ENCODE measurements at places on chromosomes 12 and 14.

DNA sequence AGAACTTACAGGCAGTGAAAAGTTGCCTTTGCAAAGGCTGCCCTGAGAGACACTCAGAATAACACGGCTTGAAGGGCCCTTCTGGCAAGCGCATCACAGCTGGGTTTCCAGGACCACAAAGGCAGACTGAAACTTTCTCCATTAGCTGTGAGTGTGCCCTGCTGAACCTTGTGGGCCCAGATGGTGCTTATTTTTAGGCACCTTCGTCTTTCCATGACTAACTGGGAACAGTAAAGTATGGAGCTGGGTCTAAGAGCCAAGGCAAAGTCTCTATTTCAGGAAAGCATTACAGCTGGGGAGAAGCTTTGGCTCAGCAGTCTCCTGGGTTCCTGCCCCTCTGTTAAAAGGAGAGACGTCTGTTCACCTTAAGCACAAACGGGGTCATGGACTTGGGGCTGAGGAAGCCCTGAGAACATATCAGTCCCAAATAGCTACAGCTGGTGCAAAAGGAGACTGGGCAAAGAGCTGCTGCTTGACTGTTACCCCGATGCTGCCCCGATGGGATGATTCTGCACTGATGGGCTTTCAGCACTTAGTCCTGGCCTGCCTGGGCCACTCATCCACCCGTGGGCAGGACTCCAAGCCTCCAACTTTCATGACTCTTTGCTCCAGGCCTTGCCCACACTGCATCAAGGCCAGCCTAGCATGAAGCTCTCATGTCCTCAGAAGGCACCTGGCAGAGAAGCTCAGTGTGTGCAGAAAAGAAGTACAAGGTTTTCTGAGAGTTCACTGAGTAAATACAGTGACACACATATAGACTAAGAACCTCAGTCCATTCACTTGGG lies 248.3 kb downstream of the PHLDA1 start:
- DNase-seq, result no peak

GRCh38 chr12:14935031-14935430 lies 3.3 kb downstream of the ERP27 start:
- no peak for DNase-seq

DNA sequence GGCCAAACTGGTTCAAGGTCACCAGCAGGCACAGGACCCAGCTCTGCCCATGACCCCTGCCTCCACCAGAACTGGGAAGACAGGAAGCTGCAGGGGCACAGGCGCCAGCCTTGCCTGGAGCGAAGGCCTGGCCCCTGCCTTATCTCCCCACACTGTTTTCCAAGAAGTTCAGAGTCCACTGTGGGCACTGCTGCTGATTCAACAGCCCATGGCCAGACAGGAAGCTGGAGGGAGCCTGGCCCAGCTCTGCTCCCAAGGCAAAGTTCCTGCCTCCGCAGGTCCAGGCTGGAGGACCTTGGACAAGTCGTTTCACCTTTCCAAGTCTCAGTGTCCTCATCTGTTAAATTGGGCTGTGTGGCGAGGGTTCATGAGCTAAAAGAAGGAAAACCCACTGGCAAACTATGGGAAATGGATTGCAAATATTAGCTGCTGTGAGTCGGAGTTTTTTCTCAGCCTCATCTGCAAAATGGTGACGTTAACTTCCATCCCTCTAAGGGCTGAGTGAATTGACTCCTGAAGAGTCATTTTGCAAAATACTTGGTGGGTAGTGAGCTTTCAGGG lies 1.2 kb downstream of the PHETA1 start:
- DNase-seq, result peak; percentile 79

GRCh38 chr12:2282318-2282717 lies 229.5 kb downstream of the CACNA1C start:
- DNase-seq, result peak; percentile 22

- DNase-seq, result no peak
Observed at GRCh38 chr14:25062022-25062321, 12.0 kb upstream of the STXBP6 start.

DNA sequence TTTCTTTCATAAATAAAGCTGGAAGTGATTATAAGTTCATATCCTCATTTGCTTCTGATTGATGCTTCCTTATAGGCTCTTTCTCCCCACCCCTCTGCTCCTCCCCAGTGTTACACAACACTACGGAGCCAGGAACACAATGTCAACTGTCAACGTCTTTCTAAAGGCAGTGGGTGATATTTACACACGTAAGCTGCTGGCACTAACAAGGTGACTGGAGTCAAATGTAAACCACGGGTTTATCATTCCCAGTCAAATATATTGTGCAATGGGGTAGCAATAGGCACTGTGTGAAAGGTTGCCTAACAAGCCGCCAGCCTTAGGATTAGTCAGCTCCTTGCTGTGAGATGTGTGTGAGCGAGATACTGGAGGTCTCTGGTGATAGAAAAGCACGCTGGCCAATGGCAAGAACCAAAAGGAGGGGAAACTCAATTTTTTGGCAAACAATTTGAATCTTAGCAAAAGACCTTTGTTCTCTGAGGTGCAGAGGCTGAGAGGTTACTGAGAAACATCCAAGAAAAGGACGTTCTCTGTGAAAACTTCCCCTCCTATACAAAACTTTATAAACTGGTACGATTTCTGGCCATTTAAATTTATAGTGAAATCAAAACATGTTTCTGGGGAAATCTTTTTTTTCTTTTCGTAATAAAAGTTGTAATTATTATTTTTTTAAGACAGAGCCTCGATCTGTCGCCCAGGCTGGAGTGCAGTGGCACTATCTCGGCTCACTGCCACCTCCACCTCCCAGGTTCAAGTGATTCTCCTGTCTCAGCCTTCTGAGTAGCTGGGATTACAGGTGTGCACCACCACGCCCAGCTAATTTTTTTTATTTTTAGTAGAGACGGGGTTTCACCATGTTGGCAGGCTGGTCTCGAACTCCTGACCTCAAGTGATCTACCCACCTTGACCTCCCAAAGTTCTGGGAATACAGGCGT lies 22.3 kb upstream of the HECTD1 start:
- DNase-seq, result peak; percentile 69

GRCh38 chr14:74616507-74616906 lies 4.5 kb upstream of the LTBP2 start:
- no peak for DNase-seq

DNA sequence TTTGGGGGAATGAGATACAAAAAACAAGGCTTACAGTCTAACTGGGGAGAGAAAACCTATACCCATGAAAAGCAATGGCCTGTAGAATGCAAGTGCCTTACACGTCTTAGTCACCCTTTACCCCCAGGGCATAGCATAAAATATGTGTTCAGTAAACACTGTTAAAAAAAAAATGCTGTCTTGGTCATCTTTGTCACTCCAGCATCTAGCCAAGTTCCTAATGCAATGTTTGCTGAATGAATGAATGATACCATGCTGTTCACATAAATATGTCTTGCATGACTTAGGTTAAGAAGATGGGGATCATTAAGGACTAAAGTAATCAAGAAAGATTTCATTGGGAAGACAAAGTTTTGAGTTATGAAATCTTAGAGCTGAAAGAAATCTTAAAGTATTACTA lies 38.5 kb downstream of the PPP2R5E start:
- no peak for DNase-seq

- DNase-seq, result no peak
Observed at GRCh38 chr12:24507827-24508226, 441.1 kb downstream of the BCAT1 start.
